ENCODE measurements at places on chromosomes 4 and X.

- DNase-seq: no peak
Observed at GRCh38 chr4:104025251-104025650, 305.5 kb upstream of the TACR3 start.

DNA sequence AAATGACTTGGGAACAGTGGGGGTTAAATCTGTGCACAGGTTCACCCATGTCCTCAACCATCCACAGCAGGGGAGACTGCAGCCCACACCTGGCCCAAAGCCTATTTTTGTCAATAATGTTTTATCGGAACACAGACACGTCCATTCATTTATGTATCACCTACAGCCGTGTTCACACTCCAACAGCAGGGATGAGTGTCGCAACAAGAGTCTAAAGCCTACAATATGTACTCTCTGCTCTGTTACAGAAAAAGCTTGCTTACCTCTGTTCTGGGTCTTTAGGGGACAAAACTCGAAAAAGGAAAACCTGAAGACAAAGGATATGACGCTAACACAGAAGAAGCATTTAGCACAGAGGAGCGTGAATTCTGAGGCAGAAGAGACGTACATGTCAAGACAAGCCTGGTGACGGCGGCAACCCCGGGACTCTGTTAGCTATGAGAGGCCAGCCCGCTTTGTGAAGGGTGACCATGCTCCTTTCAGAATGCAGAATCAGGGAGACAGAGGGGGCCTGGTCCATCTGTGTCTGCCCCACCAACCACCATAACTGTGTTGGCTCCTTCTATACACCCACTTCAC is 45.5 kb downstream of the AFAP1 start:
- DNase-seq: no peak

GRCh38 chr4:155592938-155593297 is 73.7 kb upstream of the GUCY1A1 start:
- no peak for DNase-seq

- DNase-seq: no peak
Observed at GRCh38 chr4:169079942-169080827, 70.1 kb upstream of the CBR4 start.

- peak; percentile 58 for DNase-seq
Observed at GRCh38 chr4:6688879-6689505, 4.7 kb upstream of the S100P start.

DNA sequence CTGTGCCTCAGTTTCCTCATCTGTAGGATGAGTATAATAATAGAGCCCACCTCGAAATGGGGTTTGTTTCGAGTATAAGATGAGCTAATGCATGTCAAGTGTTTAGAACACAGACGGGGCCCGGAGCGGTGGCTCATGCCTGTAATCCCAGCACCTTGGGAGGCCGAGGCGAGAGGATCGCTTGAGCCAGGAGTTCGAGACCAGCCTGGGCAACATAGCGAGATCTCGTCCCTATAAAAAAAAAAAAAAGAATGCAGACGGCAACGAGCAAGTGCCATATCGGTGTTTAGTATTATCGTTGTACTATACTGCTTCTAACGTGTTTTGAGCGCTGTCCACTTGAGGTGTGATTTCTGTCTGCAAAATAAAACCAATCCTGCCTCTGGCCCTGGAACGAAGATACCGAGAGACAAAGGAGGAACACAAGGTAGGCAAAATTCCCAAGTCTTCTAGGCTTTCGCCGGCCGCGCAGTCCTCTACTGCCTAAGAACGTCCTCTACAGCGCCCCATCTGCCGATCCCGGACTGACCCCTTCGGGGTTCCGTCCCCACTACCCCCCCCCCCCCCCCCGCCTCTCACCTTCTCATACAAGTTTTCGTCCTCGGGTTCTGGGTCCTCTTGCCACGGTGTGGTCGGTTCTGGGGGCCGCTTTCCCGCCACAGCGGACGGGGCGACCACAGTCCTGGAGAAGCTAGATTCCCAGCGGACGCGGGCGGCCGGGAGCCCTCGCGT is 442 bp downstream of the NDUFB11 start:
- DNase-seq: no peak

- DNase-seq: no peak
Observed at GRCh38 chr4:53847965-53848364, 216.4 kb downstream of the CHIC2 start.

DNA sequence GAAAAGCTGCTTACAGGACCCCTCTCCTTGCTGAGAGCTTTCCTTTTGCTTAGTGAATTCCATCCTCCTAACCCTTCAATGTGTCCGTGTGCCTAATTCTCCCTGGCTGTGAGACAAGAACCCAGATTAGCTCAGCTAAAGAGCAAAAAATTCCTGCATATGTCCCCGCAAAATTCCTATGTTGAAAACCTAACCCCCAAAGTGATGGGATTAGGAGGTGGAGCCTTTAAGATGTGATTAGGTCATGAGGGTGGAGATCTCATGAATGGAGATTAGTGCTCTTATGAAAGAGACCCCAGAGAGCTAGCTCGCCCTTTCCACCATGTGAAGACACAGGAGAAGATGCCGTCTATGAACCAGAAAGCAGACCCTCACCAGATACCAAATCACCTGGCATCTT is 503.0 kb upstream of the DIAPH2 start:
- DNase-seq: no peak

GRCh38 chr4:16195209-16195608 is 31.1 kb downstream of the TAPT1 start:
- no peak for DNase-seq

DNA sequence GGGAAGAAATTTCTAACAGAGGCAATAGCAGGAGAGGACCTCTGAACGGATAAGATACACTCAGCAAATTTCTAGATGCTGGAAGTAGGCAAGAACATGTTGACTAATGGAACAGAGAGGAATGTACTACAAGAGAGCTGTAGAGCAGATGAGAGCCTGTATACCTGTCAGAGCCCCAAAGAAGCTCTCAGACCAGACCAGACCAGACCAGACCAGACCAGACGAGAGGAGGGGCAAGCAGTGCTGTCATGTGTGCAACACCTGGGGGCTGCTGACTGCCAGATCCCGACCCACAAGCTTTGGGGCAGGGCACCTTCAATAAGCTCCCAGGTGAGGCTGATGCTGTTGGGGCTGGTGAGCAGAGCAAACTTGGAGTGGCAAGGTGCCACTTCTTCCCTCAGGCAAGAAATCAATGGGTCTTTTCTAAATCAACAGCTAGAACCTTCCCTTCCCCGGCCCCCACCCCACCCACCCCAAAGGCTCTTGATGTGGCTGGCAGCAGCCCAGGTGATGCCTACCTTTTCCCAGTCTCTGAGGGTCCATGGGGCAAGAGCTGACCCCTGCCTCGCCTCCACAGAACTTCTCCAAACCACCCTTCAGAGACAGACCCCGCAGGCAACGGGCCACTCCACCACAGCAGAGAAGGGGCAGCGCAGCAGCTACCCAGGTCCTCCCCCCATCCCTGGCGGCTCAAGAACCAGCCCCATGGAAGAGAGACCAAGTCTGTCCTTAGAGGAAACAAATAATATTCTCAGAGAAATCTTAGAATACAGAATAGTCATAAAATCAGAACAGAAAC is 32.7 kb downstream of the MECP2 start:
- no peak for DNase-seq

DNA sequence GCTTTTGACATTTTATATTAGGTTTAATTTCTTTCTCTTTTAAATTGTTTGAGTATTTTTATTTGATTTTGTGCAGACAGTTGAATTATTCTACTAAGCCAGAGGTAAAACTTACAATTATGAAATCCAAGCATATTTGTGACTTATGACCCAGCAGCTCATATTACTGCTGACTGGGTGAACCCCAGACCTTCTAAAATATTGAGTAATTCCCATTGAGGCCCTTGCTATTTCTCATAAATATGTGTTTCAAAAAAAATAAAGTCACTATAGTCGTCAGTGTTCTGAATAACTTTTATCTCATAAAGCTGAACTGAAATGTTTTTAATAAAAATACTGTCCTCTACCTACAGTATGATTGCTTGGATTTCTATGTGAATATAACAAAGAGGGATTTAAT is 303.1 kb downstream of the IQCM start:
- no peak for DNase-seq

Measured in activated CD4-positive, alpha-beta T cell treated with anti-CD3 and anti-CD28 coated beads for 1 hour (primary cell).